CD8-positive, alpha-beta memory T cell (primary cell): ENCODE measurements at places on chromosomes 5 and 9.

DNA sequence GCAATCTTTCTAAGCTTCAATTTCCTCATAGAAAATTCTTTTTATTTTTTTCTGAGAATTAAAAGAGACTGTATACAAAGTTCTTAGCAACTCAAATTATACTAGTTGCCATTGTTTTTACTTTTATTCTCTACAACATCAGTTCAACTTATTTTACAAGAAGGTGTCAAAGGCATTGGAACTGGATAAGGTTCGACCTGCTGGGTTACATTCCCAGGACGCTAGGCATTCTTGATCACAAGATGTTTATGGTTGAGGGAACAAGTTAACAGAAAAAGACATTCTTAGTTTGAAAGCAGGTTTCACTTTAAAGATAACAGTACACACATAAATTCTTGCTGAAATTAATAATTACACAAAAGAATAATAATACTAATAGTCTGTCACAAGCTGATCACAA, 163.5 kb upstream of the SNX2 start:
- DNase-seq, result no peak

GRCh38 chr9:36118201-36118600, 18.3 kb upstream of the GLIPR2 start:
- DNase-seq, result no peak

DNA sequence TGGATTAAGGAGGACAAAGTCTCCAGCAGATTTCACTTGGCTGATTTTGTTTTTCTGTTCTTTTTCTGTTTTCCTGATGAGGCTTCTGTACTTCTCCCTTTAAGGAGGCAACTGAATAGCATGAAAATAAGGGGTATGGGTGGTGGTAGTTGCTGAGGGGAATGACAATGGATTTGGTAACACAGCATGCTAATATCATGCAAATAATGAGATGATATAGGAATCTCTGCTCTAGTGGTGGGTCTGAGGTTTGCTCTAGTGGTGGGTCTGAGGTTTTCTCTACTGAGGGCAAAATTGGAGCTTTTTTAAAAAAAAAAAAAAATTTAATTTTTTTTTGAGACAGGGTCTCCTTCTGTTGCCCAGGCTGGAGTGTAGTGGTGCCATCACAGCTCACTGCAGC, 139.7 kb downstream of the C9orf152 start:
- DNase-seq, result no peak

DNA sequence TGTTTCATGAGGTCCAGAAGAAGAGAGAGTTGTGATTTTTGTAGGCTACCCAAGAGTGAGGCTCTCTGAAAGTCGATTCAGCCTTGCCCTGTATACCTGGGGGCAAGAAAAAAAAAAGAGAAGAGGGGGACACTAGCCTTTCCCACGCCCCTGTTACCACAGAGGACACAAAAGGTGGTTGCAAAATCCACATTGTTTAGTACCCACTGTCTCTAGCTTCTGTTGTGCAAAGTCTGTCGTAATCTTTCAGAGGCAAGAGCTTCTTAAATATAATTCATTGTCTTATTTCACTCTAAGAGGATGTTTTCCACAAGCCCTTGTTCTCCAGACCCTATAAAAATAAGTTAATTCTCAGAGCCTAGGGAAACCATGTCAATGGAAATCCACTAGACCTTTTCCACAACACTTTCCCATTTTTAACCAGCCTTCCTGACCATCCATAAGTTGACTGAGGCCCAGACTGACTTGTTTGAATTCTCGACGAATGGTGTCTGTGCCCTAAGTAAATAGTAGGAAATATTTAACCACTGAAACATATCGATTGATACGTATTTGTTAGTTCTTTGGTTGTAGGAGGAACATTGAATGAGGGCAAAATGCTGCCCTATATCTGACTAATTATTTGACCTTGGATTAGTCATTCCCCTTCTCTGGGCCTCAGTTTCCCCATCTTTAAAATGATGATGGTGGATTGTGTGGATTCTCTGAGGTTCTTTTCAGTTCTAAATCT, 182.7 kb downstream of the PAPPA start:
- no peak for DNase-seq

DNA sequence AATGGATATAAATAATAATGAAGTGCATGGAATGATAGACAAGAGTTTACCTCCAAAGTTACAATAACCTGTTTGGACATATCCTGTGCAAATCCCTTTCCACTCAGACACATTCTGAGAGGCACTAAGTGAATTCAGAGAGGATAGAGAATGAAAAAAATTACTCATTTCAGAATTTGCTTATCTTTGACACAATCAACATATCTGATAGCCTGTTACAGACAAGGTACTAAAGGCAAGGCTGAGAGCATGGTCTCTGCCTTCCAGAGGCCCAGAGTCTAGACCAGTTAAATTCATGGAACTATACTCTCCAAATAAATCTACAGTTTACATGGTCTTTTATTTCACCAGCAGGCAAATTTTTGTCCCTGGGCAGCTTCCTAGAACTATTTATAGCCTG, 371.8 kb upstream of the PTGER4 start:
- no peak for DNase-seq
